H9 (cell line): ENCODE measurements at places on chromosomes 7 and 10.
A peak's percentile ranks its signal among the peaks of the same experiment; 100 is the strongest.

DNA sequence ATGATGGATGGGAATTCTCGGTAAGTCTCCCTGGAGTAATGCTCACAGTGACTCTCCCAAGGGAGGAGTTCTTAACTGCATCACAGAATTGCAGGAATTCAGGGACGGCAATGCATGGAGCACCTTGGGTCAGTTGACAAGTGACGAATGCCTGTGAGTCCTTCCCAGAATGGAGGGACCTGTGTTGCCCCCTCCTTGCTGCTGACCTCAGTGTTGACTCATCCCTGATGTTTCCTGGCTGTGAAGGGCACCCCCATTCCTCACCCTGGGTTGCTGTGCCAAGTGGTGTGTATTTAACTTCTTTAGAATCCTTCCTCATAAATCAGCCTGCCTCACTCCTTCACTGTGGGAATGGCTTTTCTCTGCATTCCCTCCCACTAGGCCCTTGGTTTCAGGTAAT, 98.9 kb downstream of the LRMDA start:
- DNase-seq = no peak

- DNase-seq = no peak
These were observed 33.0 kb downstream of the MRPL32 start for GRCh38 chr7:42964849-42965805.

DNA sequence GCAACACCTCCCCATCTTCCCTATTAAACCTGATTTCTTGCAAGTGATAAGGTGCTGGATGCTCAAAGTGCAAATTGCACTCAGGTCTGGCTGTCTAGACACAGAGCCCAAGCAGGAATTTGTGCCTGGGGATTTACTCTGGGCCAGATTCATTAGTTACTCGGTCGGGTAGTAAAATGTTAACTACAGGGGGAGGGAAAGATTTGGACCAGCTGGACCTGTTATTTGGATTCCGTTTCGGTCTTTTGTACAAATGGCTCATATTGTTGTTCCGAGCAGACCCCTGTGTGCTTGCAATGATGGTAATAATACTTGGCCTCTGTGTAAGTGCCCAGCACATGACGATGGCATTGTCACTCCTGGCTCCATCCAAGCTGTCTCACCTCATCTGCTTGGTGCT, 609.6 kb downstream of the KCNMA1 start:
- no peak for DNase-seq

DNA sequence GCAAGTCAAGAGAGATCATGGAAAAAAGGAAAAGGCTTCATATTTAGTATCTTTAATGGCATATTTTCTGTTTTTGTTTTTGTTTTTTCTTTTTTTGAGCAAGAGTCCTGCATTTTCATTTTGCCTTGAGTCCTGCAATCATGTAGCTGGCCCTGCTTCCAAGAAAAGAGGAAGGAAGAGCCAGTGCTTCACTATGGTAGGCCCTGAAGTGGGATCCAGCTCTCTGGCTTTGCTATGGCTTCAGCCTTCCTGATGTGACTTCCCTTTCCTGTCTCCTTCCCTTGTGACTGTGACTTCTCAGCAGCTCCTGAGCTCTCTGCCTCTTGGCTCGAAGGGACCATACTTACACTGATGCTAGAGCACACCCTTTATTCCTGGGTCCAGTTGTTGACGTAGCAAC, 512.3 kb downstream of the INHBA start:
- no peak for DNase-seq

- DNase-seq = no peak
These were observed 31.6 kb downstream of the ASZ1 start for GRCh38 chr7:117395743-117396142.

DNA sequence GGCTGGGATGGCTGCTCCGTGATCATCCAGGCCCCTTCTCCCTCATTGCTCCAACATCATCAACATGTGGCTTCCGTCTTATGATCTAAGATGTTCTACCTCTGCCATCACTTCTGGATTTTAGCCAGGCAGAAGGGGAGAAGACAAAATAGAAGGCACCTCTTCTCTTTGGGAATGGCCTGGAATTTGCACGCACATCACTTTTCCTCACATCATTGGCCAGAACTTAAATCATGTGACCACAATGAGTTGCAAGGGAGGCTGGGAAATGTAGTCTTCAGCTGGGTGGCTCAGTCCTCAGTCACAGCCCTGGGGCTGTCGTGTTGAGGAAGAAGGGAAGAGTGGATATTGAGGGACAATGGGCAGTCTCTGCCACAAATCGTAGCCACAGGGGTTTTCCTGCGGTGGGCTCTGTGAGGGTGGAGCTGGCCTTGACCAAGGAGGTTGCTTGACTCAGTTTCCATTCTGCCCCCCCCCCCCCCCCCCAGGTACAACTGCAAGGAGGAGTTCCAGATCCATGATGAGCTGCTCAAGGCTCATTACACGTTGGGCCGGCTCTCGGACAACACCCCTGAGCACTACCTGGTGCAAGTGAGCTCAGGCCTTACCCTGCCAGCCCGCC, 50.3 kb downstream of the PALD1 start:
- peak; percentile 55 for DNase-seq

GRCh38 chr10:114388275-114388674, 16.0 kb downstream of the AFAP1L2 start:
- DNase-seq = no peak
